Smooth muscle cell of the umbilical artery (primary cell): ENCODE measurements at places on chromosomes 11 and 22. TPM values are rescaled to one million over a fixed set of nuclear protein-coding genes. Genes with fewer than 3 reads are reported as not detected.

The OR5A2 gene
- not detected in 2 replicates for total RNA-seq

The CRYBA4 gene
- total RNA-seq = not detected in 2 replicates

The FZD4 gene
- 6.0 and 9.5 TPM in 2 replicates for total RNA-seq

The AQP11 gene
- 2.8 and 8.9 TPM in 2 replicates for total RNA-seq

The UBASH3B gene
- 19.0 and 32.7 TPM in 2 replicates for total RNA-seq
